Endothelial cell of umbilical vein (primary cell): ENCODE measurements at places on chromosomes 3 and 15. TPM values are rescaled to one million over a fixed set of nuclear protein-coding genes. Genes with fewer than 3 reads are reported as not detected.

DNA sequence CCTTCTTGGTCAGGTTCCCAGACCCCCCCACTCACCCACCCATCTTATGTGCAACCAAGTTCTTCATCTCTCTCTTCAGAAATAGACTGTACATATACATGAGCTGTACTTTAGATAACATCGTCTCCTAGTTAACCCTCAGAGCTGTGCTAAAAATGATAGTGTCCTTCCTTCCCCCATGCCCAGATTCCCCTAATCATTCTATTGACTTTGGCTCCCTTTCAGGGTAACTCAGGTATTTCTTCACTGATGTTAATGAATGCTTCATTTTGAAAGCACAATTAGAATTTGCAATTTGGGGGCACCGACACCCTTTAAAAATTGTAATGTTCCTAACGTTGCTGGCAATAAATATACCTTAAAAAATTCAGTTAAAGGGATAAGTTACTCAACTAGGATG lies 10.9 kb downstream of the PARP9 start:
- H3K36me3 ChIP-seq: no peaks in the 10 kb centered on the region
- no peaks in the 10 kb centered on the region for H3K27me3 ChIP-seq
- DNase-seq: no peak
- H3K4me3 ChIP-seq: no peak overlapping the region
- H3K4me1 ChIP-seq: no peaks in the 10 kb centered on the region

DNA sequence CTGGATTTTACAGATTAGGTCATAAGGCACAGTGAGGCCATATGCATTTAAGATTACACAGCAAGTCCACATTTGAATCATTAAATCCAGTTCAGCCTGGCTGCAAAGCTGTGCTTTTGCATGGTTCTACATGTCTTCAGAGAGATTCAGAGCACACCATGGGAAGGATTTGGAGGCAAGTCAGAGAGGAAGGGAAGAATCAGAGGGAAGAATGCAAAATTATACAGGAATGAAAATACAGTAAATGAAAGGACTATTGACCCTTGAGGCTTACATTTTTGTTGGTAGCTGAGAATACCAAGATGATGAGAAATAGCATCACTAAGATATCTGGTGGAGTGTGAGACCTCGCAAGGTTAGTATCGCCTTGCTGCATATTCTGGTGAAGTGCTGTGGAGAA lies 13.9 kb downstream of the FILIP1L start:
- H3K27me3 ChIP-seq: no peaks in the 10 kb centered on the region
- H3K36me3 ChIP-seq: no peaks in the 10 kb centered on the region
- DNase-seq: no peak
- H3K27ac ChIP-seq: no peak overlapping the region
- H3K4me3 ChIP-seq: no peak overlapping the region

DNA sequence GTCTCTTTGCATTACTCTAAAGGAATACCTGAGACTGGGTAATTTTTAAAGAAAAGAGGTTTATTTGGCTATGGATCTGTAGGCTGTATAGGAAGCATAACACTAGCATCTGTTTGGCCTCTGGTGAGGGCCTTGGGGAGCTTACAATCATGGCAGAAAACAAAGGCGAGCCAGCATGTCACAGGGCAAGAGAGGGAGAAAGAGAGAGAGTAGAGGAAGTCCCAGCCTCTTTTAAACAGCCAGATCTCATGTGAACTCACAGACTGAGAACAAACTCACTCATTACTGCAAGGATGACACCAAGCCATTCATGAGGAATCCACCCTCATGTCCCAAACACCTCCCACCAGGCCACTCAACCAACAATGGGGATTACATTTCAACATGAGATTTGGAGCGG lies 974.6 kb downstream of the FHIT start:
- H3K27ac ChIP-seq: no peak overlapping the region
- H3K4me3 ChIP-seq: no peak overlapping the region
- H3K36me3 ChIP-seq: no peaks in the 10 kb centered on the region
- DNase-seq: no peak

DNA sequence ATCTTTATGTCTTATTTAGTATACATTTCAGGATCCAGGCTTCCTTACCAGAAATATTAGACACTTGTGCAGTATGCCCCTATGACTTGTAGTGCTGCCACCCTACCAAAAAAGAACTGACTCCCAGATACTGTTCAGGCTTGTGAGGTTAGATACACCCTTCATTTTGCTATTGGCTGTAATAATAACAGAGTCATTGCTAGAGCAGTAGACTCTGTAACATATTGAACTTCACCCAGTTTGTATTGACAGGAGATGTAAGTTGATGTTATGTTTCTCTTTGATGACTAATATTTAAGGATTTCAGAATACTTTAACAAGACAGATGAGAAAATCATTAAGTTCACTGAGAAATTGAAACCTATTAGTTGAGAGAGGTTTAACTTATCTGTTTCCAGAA lies 32.9 kb downstream of the RNF111 start:
- peaks cover 4% of the 10 kb centered on the region for H3K36me3 ChIP-seq
- no peak for DNase-seq
- H3K4me1 ChIP-seq: no peaks in the 10 kb centered on the region
- H3K4me3 ChIP-seq: no peak overlapping the region

Gene ZNF662
- 0.83 and 4.3 TPM in 2 replicates for total RNA-seq

Gene CHST2
- total RNA-seq: 2.5 and 6.5 TPM in 2 replicates
